ENCODE measurements at places on chromosomes 12 and 14.

DNA sequence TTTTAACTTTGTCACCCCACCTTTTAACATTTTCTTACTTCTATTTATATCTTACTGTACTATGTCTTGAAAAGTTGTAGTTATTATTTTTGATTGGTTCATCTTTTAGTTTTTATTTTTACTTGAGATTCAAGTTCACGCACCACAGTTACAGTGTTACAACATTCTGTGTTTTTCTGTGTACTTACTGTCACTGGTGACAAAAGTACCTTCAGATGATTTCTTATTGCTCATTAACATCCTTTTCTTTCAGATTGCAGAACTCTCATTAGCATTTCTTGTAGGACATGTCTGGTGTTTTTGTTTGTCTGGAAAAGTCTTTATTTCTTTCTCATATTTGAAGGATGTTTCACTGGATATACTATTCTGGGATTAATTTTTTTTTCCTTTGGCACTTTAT is 289.9 kb downstream of the BCAT1 start:
- no peak for DNase-seq

- DNase-seq, result no peak
Observed at GRCh38 chr12:118520214-118521035, 144.1 kb downstream of the SUDS3 start.

DNA sequence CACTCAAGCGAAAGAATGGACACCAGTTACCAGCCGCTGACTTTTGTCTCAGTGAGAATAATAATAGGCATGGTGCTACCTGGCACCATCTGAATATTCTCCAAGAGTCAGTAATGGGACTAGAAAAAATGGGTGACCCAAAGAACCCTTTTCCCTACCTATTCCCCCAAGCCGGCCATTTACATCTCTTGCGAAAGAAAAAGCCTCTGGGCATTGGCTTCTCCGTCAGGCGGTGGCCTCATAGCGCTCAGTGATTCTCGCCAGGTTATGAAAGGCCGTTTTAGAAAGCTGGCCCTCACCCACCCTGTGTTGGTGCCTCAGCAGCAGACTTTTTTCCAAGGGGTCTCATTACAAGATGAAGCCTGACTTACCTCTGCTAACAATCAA is 523 bp upstream of the SLC6A15 start:
- peak; percentile 2 for DNase-seq

DNA sequence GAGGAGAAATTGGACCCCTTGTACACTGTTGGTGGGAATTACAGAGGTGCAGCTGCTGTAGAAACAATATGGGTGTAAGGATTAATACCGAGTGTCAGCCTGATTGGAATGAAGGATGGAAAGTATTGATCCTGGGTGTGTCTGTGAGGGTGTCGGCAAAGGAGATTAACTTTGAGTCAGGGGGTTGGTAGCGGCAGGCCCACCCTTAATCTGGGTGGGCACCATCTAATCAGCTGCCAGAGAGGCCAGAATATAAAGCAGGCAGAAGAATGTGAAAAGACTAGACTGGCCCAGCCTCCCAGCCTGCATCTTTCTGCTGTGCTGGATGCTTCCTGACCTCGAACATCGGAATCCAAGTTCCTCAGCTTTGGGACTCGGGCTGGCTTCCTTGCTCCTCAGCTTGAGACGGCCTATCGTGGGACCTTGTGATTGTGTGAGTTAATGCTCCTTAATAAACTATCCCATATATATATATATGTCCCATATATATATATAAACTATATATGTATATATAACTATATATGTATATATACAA is 38.4 kb upstream of the PPP2R5C start:
- no peak for DNase-seq

GRCh38 chr14:22980672-22981089 is 1.7 kb downstream of the AJUBA start:
- DNase-seq, result peak; percentile 88

DNA sequence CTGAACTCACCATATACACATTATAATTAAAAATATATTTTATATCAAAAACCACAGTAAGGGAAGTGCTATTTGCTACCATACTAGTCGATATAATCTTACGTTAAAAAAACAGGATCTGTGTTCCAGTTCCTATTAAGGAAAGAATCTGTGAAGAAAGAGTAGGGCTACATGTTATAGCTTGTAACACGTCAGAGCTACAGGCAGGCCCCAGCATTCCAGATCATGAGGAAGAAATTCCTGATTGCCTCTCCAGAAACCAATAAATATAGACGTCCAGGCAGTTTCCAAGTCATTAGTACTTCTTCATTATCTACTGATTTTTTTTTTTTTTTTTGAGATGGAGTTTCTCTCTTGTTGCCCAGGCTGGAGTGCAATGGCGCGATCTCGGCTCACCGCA is 20.6 kb downstream of the SGPP1 start:
- DNase-seq, result no peak

DNA sequence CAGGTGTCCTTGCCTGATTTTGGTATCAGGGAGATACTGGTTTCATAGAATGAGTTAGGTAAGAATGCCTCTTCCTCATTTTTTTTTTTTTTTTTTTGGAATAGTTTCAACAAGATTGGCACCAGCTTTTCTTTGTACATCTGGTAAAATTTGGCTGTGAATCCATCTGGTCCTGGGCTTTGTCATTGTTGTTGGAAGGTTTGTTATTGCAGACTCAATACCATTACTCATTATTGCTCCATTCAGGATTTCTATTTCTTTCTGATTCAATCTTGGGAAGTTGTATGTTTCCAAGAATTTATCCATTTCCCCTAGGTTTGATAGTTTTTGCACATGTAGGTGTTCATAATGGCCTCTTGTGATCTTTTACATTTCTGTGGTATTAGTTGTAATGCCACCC is 126.0 kb upstream of the KITLG start:
- DNase-seq, result no peak

GRCh38 chr12:116628989-116629388 is 69.8 kb downstream of the MAP1LC3B2 start:
- DNase-seq, result no peak

GRCh38 chr14:33738491-33738890 is 212.4 kb downstream of the EGLN3 start:
- no peak for DNase-seq

DNA sequence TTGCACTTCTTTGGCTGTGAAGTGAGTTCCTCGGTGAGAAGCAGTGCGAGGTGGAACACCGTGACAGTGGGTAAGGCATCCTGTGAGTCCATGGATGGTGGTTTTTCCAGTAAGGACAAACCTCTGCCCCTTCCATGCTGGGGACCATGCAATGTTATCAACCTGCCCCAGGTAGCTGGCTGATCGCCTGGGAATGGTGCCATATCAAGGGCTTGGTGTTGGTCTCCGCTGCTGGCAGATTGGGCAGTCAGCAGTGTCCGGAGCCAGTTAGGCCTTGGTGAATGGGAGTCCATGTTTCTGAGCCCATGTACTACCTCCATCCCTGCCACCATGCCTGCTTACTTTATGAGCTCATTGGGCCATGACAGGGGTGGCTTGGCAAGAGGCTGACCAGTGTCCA is 114.7 kb upstream of the C14orf180 start:
- no peak for DNase-seq

- DNase-seq, result peak; percentile 53
Observed at GRCh38 chr12:128818065-128819022, 5.4 kb downstream of the SLC15A4 start.

GRCh38 chr12:83641789-83642188 is 955.1 kb downstream of the TMTC2 start:
- no peak for DNase-seq

GRCh38 chr14:102941419-102942011 is 19.1 kb downstream of the AMN start:
- no peak for DNase-seq

DNA sequence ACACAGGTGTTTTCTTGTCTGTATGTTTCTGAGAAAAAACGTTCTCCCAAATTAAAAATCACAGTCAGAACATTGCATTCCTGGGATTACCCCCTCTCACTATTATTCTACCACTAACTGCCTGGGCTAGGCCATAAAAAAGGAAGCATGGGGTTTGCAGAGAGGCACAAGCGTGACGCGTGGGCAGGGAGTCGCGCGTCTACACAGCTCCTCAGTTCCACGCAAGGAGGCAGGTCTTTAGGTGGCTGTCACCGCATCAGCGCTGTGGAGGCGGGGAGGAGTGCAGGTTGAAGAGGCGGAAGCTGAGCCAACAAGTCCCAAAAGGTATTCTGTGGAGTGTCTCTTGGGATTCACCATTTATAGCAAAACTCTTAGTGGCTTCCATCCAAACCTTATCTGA is 109.9 kb downstream of the RIMBP2 start:
- no peak for DNase-seq

GRCh38 chr14:61420326-61420725 is 98.9 kb downstream of the PRKCH start:
- DNase-seq, result no peak

DNA sequence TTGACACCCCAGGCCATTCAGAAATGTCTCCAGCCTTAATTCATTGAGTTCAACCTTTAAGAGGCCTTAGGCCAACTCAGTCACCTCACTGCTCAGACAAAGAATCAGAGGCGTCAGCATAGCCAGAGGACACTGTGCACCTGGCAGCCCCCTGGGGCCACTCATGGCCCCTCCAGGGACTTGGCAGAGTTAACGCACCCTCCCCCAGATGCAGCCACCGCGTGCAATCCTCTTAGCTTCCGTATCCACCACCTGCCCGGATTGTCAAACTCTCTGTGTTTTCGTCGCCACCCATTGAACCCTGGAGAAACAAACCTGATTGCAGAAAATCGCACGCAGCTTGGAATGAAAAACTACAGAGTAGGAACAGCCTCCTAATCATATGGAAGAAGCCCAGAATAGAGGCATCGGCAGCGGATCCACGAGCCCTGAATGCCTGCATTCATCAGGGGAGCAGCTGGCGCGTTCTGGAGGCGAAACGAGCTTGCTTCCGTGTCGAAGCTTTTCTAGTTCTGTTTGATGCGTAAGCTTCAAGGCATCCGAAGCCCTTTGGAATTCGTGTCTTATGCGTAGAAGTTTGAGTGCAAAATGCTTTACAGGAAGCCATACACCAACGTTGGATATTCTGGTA is 22.4 kb downstream of the BRI3BP start:
- DNase-seq, result no peak

GRCh38 chr12:52181746-52182145 is 10.1 kb downstream of the KRT80 start:
- DNase-seq, result peak; percentile 77

- DNase-seq, result no peak
Observed at GRCh38 chr12:48021485-48022179, 17.4 kb upstream of the COL2A1 start.

DNA sequence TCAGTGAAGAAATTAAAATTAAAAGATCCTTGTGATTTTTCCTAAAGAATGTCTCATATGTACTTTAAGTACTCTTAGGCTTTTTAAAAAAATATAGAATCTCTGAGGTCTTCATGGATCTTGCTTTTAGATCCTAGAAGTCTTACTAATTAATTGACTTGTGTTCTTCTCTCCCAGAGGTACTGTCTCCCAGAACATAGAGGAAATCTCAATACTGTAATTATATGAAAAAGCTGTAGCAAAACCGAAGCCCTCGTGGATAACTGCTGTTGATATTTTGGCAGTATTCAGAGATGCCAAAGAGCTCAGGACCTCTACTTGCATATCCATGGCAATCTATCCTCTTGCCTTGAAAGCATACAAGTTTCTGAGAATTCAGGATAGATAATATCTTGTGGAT is at the start of gene OR9K2:
Gene OR9K2 (plus strand): TSS at position 301 of the 400 bp plus-strand sequence. CDS start 3,429 bp downstream, outside the sequence.
- DNase-seq, result no peak

- DNase-seq, result peak; percentile 72
Observed at GRCh38 chr12:88207921-88208620, 66.0 kb downstream of the TMTC3 start.

DNA sequence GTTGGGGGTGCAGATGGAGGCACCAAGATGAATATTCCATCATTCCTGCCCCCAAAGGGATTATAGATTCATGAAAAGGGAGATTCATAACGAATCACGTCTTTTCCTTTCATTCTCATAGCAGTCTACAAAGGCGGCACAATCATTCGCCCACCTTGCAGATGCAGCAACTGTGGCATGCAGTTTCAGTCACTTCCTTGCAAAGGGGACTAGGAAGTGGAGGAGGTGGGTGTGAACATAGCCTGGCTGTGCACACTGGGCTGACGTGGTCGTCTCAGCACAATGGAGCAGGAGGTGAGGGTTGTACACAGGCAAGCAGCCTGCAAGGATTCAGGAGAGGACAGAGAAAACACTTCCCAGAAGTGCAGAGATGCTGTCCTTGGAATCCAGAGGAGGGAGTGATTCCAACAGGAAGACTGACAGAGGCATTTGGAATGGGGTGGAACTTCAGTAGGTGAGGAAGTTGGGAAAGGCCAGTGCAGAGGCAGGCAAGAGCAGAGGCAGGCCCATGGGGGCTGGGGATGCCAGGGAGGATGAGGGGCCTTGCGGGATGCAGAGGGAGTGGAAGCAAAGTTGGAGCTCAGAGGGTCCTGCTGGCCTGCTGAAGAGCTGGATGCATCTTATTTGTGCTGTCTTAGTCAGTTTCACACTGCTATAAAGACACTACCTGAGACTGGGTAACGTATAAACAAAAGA is 21.9 kb upstream of the PPP2R5C start:
- DNase-seq, result no peak

DNA sequence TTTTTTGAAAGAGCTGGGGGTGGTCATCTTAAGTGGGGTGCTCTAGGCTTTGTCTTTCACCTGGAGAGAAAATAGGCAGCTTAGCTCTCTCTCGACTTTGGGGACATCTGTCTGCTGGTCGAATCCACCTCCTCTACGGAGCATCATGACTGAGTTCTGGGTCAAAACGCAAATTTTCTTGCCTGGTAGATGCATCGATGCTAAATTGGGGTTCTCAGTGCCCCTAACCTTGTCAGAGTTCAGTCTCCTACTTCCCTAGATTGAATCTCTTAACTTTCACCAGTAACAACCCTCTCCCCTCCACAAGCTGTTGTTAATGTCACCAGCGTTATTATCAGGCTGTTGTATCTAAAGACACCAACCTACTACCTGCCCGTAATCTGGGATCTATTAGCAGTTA is 682 bp downstream of the FLRT2 start:
- DNase-seq, result no peak

- peak; percentile 77 for DNase-seq
Observed at GRCh38 chr12:6943722-6944380, at the start of the genes C12orf57 and RNU7-1. TSS of gene C12orf57 (plus strand) at chr12:6944022. CDS start at chr12:6944122, 100 bp downstream. TSS of gene RNU7-1 (plus strand) at chr12:6943816.

- no peak for DNase-seq
Observed at GRCh38 chr12:50822082-50822481, 20.6 kb upstream of the TMPRSS12 start.

- peak; percentile 75 for DNase-seq
Observed at GRCh38 chr12:57214398-57214781, 2.2 kb upstream of the NXPH4 start.

GRCh38 chr12:111780615-111781014 is 13.9 kb downstream of the ALDH2 start:
- no peak for DNase-seq

DNA sequence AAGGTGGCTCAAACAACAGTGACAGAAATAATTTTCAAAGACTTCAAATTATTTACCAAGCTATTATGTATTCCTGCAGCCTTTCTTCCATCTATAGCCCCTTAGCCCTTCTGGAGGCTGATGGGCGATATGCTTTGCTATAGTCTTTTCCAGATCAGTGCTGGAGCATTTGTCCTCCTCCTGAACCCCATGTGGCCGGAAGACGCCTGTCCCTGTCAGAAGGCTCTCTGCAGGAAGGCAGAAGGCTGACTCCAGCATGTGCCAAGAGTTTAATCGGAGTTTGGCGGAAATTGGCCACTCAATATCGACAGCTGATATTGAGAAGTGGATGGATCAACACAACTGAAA is 49.3 kb upstream of the MAX start:
- no peak for DNase-seq

- DNase-seq, result no peak
Observed at GRCh38 chr14:58198086-58198485, 1.9 kb upstream of the ACTR10 start.

GRCh38 chr14:55084401-55085059 is 33.1 kb downstream of the MAPK1IP1L start:
- DNase-seq, result no peak

- DNase-seq, result no peak
Observed at GRCh38 chr12:66624806-66625205, 54.1 kb downstream of the GRIP1 start.

- no peak for DNase-seq
Observed at GRCh38 chr14:94659901-94660300, 47.7 kb downstream of the SERPINA3 start.
